ENCODE measurements at places on chromosomes 11 and 22.

DNA sequence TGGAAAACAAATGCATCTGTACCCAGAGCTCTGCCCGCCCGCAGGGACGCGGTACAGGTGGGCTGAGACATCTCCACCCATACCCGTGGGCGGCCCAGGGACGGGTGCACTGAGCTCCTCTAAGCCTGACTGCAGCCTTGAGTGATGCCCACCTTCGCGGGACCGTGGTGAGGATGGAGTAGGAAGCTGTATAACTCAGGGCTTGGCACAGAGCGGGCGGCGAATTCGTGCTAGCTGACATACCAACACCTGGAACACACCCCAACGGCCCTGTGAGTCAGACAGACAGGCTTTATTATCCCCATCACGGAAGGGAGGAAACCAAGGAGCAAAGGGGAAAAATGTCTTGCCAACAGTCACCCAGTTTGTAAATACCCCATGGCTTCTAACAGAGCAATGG is 61.9 kb downstream of the SMCO4 start:
- DNase-seq = no peak

DNA sequence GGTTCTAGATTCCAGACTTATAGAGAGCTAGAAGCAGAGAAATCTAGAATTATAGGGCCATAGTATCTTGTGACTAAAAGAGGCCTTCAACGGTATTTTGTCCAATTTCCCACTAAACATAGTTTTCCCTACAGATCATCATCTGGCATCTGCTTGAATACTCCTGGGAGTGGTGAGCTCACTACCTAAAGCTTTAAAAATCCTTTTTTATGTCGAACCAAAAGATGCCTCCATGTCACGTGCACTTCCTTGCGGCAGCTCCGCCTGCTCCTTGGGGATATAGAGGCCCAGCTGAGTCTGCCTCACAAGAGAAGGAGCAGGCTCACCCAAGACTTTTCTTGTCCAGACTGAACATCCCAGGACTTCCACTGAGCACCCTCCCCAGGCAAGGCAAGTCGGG is 4.3 kb upstream of the MB start:
- no peak for DNase-seq

- DNase-seq = no peak
Measured at GRCh38 chr11:326842-327580, 6.4 kb upstream of the IFITM3 start.

DNA sequence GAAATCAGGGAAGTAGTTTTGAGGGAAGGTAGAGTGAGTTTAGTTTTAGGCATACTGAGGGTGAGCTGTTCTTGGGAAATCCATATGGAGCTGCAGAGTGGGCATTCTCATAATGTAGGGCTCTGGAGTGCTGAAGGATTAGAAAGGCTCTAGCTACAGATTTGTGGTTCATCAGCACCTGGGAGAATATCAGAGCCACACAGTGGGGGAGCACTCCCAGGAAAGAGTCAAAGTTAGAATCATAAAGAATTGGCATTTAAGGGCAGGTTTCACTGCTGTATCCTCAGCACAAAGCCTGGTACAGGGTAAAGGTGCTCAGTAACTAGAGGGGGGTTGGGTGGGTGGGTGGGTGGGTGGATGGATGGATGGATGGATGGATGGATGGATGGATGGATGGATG is 52.5 kb downstream of the SLN start:
- no peak for DNase-seq

GRCh38 chr11:121773076-121773475 is 320.3 kb upstream of the SORL1-AS1 start:
- DNase-seq = no peak

GRCh38 chr11:20599221-20600019 is at the start of gene SLC6A5:
SLC6A5 (plus strand) TSS chr11:20599608; CDS start chr11:20599673, 65 bp downstream.
- DNase-seq = peak; percentile 69

- DNase-seq = no peak
Measured at GRCh38 chr11:79340535-79340934, 100.3 kb downstream of the TENM4 start.

DNA sequence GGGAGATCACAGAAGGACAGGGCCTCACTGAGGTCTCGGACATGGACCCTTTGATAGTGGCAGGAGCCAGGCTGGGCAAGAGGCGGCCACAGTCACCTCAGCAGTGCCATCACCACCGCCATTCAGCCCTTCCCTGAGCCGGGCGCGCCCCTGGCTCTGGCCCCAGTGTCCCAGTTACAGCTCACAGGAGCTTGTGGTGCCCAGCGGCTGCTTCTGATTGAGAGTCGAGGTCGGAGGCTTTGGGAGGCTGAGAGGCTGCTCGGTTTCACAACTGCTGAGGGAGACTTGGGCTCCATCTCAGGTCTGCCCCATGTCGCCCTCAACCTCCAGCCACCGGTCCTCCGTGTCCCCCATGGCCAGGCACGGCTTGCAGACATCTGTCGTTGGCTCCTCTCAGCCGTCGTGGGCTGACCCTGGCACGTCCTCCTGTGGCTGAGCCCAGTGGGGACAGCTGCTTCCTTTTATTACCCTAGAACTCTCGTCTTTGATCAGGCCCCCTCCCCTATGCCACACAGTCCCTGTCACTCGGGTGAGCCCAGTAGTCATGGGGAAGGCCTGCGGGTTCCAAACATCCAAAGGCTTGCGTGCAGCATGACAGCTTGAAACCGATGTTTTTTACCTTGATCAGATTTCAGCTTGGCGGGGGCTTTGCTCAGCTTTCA is 28.4 kb upstream of the PPP6R3 start:
- DNase-seq = no peak

DNA sequence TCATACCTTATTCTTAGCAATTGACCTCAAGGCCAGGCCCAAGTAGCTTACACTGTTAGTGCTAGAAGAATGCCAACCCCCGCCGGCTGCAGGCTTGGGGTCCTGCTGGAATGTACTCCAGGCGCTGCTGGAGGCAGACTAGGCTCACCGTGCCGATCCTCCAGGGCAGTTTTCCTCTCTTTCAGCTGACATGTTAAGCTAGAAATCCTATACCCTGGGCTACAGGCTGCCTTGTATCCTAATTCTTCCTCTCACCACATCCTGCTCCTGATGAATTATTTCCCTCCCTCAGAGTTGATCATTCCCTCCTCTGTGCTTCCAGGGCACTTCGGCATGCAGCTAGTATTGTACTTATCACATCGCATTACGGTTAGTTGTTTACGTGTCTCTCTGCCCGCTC is 3.4 kb downstream of the SPTBN2 start:
- DNase-seq = no peak

- no peak for DNase-seq
Measured at GRCh38 chr11:19511413-19512183, 201.0 kb upstream of the NAV2 start.

- no peak for DNase-seq
Measured at GRCh38 chr11:17610085-17610894, 63.2 kb downstream of the OTOG start.
